ENCODE measurements at places on chromosomes 2 and 18.

GRCh38 chr2:16138811-16139662 is 198.7 kb downstream of the MYCN start:
- DNase-seq: no peak

DNA sequence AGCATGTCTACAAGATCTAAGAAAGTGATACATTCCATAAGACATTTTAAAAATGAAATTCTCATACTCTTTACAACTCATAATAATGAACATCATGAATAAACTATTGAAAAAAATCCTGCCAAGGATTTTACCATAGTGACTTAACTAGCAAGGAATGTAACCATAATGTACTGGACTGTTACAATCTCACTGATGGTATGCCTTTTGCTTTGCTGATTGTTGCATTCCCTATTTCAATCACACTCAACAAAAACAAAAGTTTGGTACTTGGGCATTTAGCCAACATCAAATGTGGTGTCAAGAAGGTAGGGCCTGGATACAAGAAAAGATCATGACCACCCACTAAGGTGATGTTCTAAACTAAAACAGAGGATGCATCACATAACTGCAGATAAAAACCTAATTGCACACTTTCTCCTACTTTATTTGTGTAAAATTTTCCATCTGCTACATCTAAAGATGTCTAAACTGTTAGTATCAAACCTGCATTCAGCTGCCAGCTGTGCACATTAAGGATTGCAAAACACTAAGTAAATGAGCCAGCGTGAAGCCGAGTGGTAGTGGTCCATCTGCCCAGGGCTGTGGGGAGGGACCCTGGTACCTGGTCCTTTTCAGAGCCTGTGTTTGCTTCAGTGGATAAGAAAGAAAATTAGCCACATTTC is 564.4 kb downstream of the ZEB2 start:
- no peak for DNase-seq

GRCh38 chr18:64288432-64288831 is 139.5 kb upstream of the LINC00305 start:
- no peak for DNase-seq

GRCh38 chr2:230944757-230945372 is 19.8 kb upstream of the GPR55 start:
- DNase-seq: no peak

DNA sequence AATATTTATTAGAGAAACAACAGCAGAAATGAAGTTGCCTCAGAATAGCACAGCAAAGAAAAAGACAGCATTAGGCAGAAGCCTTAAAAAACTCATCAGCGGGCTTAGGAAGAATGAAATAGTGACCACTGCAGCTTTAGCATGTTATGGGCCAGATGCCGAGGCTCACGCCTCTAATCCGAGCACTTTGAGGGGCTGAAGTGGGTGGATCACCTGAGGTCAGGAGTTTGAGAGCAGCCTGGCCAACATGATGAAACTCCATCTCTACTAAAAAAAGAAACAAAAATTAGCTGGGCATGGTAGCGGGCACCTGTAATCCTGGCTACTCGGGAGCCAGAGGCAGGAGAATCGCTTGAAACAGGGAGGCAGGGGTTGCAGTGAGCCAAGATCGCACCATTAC is 32.4 kb downstream of the AP1S3 start:
- no peak for DNase-seq

DNA sequence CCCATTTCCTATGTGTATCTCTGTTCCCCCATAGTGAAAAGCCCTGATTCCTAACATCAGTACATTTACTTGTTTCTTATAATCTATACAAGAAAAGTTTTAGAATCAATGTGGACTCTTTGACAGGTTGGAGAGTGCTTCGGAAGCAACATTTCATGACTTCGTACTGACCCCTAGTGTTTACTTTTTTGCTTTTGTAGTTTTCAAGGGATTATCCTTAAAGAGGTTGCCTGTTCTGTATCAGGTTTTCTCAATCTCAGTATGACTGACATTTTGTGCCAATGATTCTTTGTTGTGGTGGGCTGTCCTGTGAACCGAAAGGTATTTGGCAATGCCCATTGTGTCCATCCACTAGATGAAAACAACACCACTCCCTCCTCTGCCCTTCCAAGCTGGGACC is 43.3 kb upstream of the SERPINB2 start:
- no peak for DNase-seq
